ENCODE measurements at places on chromosomes 6 and 20. TPM values are rescaled to one million over a fixed set of nuclear protein-coding genes. Genes with fewer than 3 reads are reported as not detected.

GRCh38 chr6:30813631-30814145 is 69.3 kb upstream of the IER3 start:
- H3K4me3 ChIP-seq = no peak overlapping the region
- H3K27me3 ChIP-seq = no peaks in the 10 kb centered on the region
- H3K4me1 ChIP-seq = peaks cover 67% of the 10 kb centered on the region

DNA sequence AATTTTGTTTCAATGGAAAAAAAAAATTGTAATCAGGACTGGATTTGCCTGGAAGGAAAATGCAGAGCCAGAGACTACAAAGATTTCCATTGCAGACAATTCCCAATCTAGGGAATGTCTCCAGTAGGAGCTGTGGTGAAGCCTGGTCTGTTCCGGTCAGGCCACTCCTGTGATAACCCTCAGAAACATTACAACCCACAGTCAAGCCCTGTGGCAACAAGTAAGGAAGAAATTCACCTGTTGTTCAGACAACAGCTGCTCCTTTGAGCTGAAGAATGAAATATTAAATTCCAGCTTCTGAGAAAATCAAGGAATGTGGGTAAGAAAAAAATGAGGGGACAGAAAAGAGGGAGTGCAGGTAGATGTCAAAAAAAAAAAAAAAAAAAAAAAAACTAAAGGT is 8.0 kb downstream of the PRKN start:
- H3K36me3 ChIP-seq = no peaks in the 10 kb centered on the region
- H3K27ac ChIP-seq = no peak overlapping the region
- no peaks in the 10 kb centered on the region for H3K4me1 ChIP-seq
- no peak overlapping the region for H3K4me3 ChIP-seq

DNA sequence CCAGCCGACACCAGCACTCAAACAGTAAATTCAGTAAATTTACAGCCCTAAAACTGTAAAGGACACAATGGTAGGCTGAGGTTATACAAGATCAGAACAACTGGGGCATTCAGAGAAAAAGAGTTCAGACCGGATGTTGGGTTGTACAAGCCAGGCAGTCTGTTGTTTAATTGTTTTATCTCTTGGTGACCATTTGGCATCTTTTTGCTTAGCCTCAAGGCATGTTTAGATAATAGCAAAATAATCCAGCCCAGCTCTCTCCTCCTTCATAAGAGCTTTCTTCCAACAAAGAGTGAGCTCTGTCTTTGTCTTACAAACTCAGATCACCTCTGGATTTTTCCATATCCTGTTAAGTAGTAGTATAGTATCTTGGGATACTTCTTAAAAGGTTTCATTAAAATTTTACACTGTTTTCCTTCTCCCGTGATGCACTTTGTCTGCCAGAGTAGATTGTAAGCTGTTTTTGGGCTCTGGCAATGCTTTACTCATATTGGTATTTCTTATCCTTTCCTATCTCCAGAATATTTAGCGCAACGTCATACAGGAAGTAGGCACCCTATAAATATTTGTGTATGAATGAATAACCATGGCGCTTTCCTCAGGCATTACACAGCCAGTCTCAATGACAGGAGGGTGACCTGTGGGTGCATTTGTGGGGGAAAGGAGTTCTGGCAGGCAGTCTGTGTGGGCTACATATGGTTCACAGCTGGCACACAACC is 35.6 kb upstream of the TRAM2 start:
- no peak overlapping the region for H3K4me3 ChIP-seq
- no peak for DNase-seq
- H3K27me3 ChIP-seq = no peaks in the 10 kb centered on the region
- H3K36me3 ChIP-seq = no peaks in the 10 kb centered on the region
- H3K4me1 ChIP-seq = no peaks in the 10 kb centered on the region

DNA sequence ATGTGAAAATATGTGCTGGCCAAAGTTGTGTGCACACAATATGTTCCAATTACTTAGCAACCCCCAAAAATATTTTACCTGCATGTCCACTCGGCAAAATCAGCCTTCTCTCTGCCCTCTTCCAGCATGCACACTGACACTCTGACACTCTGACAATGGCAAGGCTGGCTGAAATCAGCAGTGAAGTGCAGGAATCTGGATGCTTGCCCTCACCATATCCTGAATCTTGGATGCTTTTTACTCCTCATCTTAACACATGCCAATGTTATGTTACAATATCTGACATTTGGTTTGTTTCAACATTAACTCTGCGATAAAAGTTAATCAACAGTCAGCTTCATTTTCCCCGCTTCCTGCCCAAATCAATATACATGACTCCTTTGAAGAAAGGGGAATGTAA is 203.2 kb downstream of the COL9A1 start:
- no peak overlapping the region for H3K27ac ChIP-seq
- no peak for DNase-seq
- no peaks in the 10 kb centered on the region for H3K36me3 ChIP-seq
- no peaks in the 10 kb centered on the region for H3K27me3 ChIP-seq
- H3K4me1 ChIP-seq = no peaks in the 10 kb centered on the region

The EFCAB8 gene
- total RNA-seq = 2.5 TPM

The SNPH gene
- total RNA-seq = 12.8 TPM

The SALL4 gene
- 0.08 TPM for total RNA-seq

The LY6G5C gene
- total RNA-seq = 0.49 TPM

The TRMT11 gene
- 22.5 TPM for total RNA-seq

The SLC32A1 gene
- not detected for total RNA-seq
